Lung (tissue), 17 donors: ENCODE measurements at places on chromosomes 11 and 22.

GRCh38 chr11:102604011-102604410 lies 21.1 kb downstream of the MMP20 start:
- DNase-seq = no peak
- no peak overlapping the region for H3K4me3 ChIP-seq
- H3K36me3 ChIP-seq = no peaks in the 10 kb centered on the region
- H3K27ac ChIP-seq = no peak overlapping the region
- H3K27me3 ChIP-seq = no peaks in the 10 kb centered on the region
- H3K4me1 ChIP-seq = no peaks in the 10 kb centered on the region

GRCh38 chr11:27084518-27084917 lies 43.9 kb downstream of the BBOX1 start:
- peak; percentile 46 for DNase-seq
- no peak overlapping the region for H3K27ac ChIP-seq
- H3K4me1 ChIP-seq = peaks cover 24% of the 10 kb centered on the region
- H3K27me3 ChIP-seq = no peaks in the 10 kb centered on the region

GRCh38 chr22:18970948-18971315 lies 34.8 kb upstream of the PRODH start:
- no peak for DNase-seq
- no peaks in the 10 kb centered on the region for H3K36me3 ChIP-seq
- no peak overlapping the region for H3K4me3 ChIP-seq
- no peak overlapping the region for H3K27ac ChIP-seq
- no peaks in the 10 kb centered on the region for H3K4me1 ChIP-seq

- no peak for DNase-seq
- no peak overlapping the region for H3K4me3 ChIP-seq
- H3K27me3 ChIP-seq = no peaks in the 10 kb centered on the region
Measured at GRCh38 chr11:129590753-129591475, 215.3 kb downstream of the BARX2 start.

DNA sequence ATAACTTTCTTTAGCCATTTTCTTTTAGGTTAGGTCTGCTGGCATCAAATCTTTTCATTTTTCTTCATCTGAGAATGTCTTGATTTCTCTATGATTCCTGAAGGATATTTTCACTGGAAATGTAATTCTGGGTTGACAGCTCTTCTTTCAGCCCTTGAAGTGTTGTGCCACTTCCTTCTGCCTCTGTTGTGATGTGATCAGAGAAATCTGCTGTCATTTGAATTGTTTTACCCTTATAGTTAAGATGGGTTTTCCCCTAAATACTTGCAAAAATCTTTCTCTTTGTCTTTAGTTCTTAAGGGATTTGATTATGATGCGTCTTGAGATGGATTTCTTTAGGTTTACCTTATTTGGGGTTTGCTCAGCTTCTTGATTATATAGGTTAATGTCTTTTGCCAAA lies 23.0 kb downstream of the USP47 start:
- no peak overlapping the region for H3K27ac ChIP-seq
- H3K4me3 ChIP-seq = no peak overlapping the region
- H3K36me3 ChIP-seq = peaks cover 5% of the 10 kb centered on the region
- H3K4me1 ChIP-seq = no peaks in the 10 kb centered on the region
- no peak for DNase-seq

- no peak overlapping the region for H3K4me3 ChIP-seq
- no peak for DNase-seq
- no peaks in the 10 kb centered on the region for H3K27me3 ChIP-seq
- no peak overlapping the region for H3K27ac ChIP-seq
- H3K4me1 ChIP-seq = no peaks in the 10 kb centered on the region
- H3K36me3 ChIP-seq = peaks cover 13% of the 10 kb centered on the region
Measured at GRCh38 chr11:108346451-108346850, 120.9 kb downstream of the C11orf65 start.

- H3K4me3 ChIP-seq = no peak overlapping the region
- peaks cover 25% of the 10 kb centered on the region for H3K4me1 ChIP-seq
- H3K27me3 ChIP-seq = no peaks in the 10 kb centered on the region
Measured at GRCh38 chr22:50192436-50193204, 6.9 kb downstream of the TRABD start.

DNA sequence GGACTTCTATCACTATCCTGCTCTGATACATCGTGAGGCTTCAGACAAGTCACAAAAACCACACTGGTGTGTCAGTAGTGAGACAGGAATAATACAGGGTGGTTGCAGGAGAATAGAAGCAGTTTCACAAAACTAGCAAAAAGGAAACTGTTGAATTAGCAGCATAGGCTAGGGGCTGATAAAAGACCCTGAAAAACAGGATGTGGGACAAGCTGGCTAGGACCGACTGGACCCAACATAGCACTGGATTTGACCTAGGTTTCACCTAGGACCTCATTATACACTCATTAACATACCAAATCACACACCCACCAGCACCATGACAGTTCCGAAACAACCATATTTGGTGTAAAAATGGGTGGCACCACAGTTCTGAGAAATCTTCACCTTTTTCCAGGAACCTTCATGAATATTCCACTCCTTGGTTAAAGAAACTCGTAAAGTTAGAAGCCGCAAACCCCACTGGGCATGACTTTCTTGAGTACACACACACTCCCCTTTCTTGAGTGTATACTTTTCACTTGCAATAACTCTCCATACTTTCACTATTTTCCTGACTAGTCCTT lies 76.2 kb downstream of the SLC1A2 start:
- no peak overlapping the region for H3K4me3 ChIP-seq
- no peak for DNase-seq
- H3K36me3 ChIP-seq = no peaks in the 10 kb centered on the region
- H3K4me1 ChIP-seq = peaks cover 10% of the 10 kb centered on the region
- no peak overlapping the region for H3K27ac ChIP-seq

DNA sequence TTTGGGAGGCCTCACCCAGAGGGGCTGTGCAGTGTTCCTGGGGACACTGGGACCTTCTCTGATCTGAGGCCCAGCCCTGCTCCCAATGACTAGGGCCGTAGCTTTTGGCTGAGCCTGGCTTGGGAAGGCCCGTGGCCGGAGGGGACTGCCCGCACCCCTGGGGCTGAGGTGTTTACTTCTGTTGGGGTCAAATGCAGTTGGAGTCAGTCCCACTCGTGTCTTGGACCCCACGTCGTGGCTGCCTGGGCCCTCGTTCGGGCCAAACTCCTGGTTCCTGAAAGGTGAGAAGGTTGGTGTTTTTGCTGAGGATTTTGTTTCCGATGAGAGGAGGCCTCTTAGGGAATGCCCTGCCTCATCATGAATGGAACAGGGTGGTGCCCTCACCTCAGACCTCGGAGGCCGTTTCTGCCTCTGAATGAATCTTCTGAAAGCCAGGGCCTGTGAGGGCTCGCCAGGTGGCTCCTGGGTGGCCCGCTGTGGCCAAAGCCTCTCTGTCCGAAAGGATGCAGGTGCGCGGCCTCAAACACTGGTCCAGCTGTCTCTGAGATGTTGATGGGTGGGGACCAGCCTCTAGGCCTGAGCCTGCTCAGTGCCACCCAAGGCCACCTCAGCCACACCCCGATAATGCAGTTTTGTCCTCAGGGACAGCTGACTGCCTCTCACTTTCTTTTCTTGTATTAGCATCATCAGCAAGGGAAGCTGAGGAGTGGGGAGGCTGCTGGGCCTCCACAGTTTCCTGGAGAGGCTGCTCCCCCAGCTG lies 40.3 kb upstream of the A4GALT start:
- peaks cover 2% of the 10 kb centered on the region for H3K27me3 ChIP-seq
- H3K4me3 ChIP-seq = no peak overlapping the region
- H3K4me1 ChIP-seq = no peaks in the 10 kb centered on the region
- H3K36me3 ChIP-seq = no peaks in the 10 kb centered on the region
- DNase-seq = no peak
- no peak overlapping the region for H3K27ac ChIP-seq

DNA sequence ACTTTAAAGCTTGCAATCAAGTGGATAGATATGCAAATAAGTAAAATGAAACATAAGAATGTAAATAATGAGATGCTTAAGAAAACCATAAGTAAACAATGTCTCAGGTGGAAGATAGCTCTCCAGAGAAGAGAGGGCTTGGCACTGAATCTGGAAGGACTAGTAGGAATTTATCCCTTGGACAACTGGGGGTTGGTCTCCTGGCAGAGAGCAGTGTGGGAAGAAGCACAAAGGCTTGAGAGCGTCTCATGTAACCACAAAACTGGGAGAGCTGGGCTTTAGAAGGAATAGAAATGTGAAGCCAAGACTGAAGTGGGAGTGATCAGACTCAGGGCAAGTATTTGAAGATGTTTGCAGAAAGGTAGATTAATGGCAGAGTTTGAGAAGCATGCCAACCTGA lies 31.3 kb downstream of the CARD18 start:
- peak; percentile 17 for DNase-seq
- H3K27me3 ChIP-seq = no peaks in the 10 kb centered on the region
- no peak overlapping the region for H3K4me3 ChIP-seq
- H3K27ac ChIP-seq = no peak overlapping the region
